ENCODE measurements at places on chromosomes 6 and 20. TPM values are rescaled to one million over a fixed set of nuclear protein-coding genes. Genes with fewer than 3 reads are reported as not detected.

The GPLD1 gene
- 1.2 TPM for total RNA-seq

The SLC24A3 gene
- total RNA-seq: 0.15 TPM

DNA sequence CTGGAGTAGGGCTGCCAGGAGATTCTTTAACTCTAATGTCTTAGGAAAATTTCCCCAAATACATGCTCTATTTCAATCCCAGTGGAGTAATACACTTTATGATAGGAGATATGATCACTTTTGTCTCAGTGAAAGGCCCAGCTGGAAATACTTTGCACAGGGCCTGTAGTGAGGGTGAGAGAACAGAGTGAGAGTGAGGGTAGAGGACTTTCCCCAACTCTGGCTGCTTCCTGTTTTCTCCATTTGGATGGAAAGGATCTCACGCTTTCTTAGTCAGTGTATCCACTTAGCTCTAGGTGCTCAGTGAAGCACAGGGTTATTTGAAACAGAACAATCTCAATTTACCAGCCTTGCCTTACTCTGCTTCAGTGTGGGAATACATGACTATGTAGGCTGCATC is 36.6 kb downstream of the FAM229B start:
- no peaks in the 10 kb centered on the region for H3K27me3 ChIP-seq
- no peak overlapping the region for H3K27ac ChIP-seq
- no peaks in the 10 kb centered on the region for H3K36me3 ChIP-seq
- H3K4me1 ChIP-seq: peaks cover 5% of the 10 kb centered on the region
- no peak for DNase-seq
- no peak overlapping the region for H3K4me3 ChIP-seq

GRCh38 chr20:1272368-1273100 is 6.4 kb downstream of the SNPH start:
- no peak for DNase-seq
- no peak overlapping the region for H3K4me3 ChIP-seq
- peaks cover 9% of the 10 kb centered on the region for H3K4me1 ChIP-seq
- no peaks in the 10 kb centered on the region for H3K27me3 ChIP-seq
- no peak overlapping the region for H3K27ac ChIP-seq

GRCh38 chr6:33684983-33685382 is 26.5 kb downstream of the UQCC2 start:
- no peaks in the 10 kb centered on the region for H3K4me1 ChIP-seq
- peak overlapping the region; percentile 65 for H3K4me3 ChIP-seq
- H3K36me3 ChIP-seq: peaks cover 41% of the 10 kb centered on the region
- peaks cover 16% of the 10 kb centered on the region for H3K27me3 ChIP-seq
- no peak for DNase-seq

DNA sequence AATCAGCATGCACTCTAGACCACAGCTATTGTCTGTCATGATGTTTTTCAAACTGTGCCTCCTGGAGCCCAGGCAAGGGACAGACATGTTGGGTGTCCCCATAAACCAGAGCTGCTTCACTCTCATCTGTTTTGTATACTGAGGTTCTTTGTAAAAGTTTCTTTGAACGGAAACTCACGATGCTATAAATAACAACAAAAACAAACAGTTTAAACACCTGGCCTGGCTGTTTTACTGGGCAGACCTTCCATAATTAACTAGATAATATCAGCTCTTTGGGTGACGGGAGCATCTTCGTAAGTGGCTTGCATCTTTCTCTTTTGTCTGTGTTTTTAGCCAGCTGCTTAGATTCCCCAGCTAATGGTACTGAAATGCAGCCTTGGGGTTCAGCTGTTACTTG is 190.3 kb downstream of the ZDHHC14 start:
- peaks cover 2% of the 10 kb centered on the region for H3K27me3 ChIP-seq
- H3K27ac ChIP-seq: no peak overlapping the region
- no peak for DNase-seq

The PTK6 gene
- total RNA-seq: not detected

- H3K27ac ChIP-seq: peak overlapping the region; percentile 97
- peaks cover 27% of the 10 kb centered on the region for H3K4me1 ChIP-seq
- H3K27me3 ChIP-seq: peaks cover 6% of the 10 kb centered on the region
- no peaks in the 10 kb centered on the region for H3K36me3 ChIP-seq
These were observed 993 bp downstream of the STX16 start for GRCh38 chr20:58651946-58652605.
